HS-5 (cell line): ENCODE measurements at places on chromosomes 1 and 21.
A peak's percentile ranks its signal among the peaks of the same experiment; 100 is the strongest.

DNA sequence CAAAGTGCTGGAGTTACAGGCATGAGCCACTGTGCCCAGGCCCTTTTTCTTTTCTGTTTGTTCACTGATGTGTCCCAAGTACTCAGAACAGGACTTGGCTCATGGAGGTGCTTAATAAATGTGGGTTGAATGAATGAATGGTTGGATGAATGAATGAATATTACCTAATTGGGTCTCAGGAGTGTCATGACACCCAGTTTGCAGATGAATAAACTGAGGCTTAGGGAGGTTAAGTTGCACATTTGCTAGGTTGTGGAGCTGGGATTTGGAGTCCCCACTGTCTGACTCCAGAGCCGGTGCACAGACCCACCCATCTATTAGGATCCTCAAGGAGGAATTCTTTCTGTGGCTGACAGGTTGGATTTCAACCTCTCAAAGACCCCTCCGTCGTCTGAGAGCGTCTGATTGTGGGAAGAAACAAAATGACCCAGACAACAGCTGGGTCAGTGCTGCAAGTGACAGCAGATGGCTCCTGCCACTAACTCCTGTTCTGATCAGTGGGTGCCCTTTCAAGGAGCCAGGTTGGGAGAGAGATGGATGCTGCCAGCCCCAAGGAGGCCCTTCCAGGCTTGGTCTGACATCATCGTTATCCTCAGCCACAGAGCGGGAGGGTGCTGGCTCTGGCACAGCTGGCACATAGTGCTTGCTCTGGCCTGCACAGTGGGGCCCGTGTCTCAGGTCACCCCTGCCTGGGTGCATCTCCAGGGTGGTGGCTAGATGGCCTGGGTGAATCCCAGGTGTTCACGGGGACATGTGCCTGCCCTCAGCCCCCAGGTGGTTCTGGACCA, 24.2 kb downstream of the ARHGEF10L start:
- DNase-seq: no peak

- no peak for DNase-seq
Measured at GRCh38 chr1:201298396-201299381, 15.4 kb downstream of the PKP1 start.

GRCh38 chr1:172778456-172779455, 119.9 kb downstream of the FASLG start:
- no peak for DNase-seq

- no peak for DNase-seq
Measured at GRCh38 chr1:114336360-114336759, 174.6 kb downstream of the TRIM33 start.

DNA sequence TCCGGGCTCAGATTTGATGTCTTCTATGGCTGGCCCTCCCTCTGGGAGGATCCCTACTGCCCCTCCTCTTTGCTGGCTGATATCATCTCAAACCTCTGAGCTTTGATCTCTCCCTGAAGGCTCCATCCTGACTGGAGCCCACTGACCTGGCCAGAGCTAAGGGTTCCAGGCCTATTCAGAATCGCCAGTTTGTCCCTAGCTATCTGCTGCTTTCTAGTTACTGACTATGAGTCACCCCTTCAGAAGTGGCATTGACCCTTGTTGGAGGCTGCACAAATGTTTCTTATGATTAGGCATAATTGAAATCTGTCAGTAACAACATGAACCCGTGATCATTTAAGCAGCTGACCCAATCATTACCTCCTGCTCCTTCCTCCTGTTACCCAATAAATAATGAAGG, 87.1 kb downstream of the ABCA4 start:
- DNase-seq: no peak

- DNase-seq: no peak
Measured at GRCh38 chr1:1428174-1428573, 7.1 kb upstream of the ANKRD65 start.

DNA sequence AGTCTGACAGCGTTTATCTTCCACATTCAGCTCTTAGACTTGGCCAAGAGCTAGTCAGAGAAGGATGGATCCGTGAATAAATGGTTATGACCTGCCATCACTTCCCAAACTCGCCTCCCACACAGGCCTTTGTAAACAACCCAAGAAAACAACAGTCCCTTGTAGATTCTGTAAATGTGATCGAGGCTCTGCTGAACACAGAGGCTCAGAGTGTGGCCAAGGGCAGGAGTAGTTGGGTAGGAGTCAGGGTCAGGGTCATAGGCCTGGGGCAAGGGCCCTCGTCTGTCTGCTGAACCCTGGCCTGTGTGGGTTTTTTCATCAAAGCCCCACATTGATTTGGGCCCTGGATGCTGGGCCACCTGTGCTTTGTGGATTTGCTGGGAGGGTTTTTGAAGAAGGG, 32.7 kb downstream of the NCMAP start:
- DNase-seq: no peak

GRCh38 chr1:207799989-207800648, 48.3 kb downstream of the CD46 start:
- DNase-seq: no peak

DNA sequence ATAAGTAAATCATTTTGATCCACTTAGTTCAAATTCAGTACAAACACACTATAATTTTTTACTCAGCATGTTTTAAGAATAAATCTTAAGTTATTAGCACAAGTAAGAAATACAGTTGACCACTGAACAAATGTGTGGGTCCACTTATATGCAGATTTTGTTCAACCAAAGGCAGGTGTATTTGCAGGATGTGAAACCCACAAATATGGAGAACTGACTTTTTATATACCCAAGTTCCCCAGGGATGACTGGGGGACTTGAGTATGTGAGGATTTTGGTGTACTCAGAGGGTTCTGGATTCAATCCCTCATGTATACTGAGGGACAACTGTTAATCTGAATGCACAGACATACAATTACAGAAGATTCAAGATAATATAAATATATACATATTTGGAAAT, 25.7 kb upstream of the ERICH3 start:
- no peak for DNase-seq

- no peak for DNase-seq
Measured at GRCh38 chr1:18531503-18531845, 50.7 kb downstream of the KLHDC7A start.

GRCh38 chr1:212478467-212479025, 45.8 kb downstream of the NENF start:
- DNase-seq: no peak

- no peak for DNase-seq
Measured at GRCh38 chr1:222106377-222106776, 364.5 kb upstream of the DUSP10 start.

- no peak for DNase-seq
Measured at GRCh38 chr1:36520771-36521420, 38.2 kb upstream of the CSF3R start.

- no peak for DNase-seq
Measured at GRCh38 chr1:245754463-245754961, 599.7 kb downstream of the KIF26B start.

DNA sequence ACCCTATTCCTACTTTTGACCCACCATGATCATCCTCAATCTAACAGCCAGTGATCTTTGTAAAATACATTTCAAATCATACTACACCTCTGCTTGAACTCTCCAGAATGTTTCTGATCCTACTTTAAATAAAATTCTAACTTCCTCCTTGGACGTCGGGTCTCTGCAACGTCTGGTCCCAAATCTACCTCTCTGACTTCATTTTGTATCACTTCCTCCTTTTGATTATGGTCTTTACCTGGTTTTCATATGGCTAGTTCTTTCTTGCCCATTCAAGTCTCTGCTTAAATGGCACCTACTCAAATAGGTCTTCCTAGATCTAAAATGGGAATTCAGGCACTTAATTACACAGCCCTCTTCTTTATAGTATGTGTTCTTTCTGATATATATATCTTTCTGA, 18.2 kb downstream of the PLPPR4 start:
- DNase-seq: no peak

DNA sequence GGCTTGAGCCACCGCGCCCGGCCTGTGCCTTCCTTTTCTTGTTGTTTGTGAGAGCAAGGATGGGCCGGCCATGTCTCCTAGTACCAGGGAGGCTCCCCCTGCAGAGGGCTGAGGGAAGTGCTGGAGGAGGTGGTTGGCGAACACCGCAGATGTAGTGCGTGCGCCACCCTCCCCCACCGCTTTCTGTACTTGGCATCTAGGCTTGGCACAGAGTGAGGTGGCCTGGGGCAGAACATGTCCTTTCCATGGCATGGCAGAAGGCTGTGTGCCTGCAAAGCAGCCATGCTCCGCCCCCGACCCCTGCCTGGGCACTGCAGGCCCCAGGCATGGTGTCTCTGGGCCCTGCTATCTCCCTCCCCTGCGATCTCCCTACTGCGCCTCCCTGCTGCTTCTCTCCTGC, 30.7 kb downstream of the ALPL start:
- DNase-seq: no peak

DNA sequence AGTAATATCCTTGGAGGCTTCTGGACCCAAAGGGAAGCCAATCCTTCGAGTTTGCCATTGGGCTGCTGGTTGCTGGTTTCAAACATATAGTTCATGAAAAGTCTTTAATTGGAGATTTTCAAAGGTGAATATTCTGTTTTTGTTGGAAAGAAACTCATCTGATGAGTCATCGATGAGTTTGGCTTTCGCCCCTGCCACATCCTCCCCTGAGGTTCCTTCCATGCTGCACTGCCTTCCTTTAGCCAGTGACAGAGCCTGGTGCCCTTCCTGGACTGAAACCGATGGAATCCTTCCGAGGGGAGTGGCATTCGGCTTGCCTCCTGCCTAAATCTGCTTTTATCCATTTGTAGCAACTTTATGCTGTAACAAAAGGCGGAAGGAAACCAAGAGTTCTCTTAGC, 550.0 kb downstream of the KIF26B start:
- peak; percentile 26 for DNase-seq

GRCh38 chr21:37904856-37905255, 11.4 kb downstream of the KCNJ6 start:
- no peak for DNase-seq

GRCh38 chr1:53291574-53291973, 36.3 kb downstream of the LRP8 start:
- DNase-seq: no peak

DNA sequence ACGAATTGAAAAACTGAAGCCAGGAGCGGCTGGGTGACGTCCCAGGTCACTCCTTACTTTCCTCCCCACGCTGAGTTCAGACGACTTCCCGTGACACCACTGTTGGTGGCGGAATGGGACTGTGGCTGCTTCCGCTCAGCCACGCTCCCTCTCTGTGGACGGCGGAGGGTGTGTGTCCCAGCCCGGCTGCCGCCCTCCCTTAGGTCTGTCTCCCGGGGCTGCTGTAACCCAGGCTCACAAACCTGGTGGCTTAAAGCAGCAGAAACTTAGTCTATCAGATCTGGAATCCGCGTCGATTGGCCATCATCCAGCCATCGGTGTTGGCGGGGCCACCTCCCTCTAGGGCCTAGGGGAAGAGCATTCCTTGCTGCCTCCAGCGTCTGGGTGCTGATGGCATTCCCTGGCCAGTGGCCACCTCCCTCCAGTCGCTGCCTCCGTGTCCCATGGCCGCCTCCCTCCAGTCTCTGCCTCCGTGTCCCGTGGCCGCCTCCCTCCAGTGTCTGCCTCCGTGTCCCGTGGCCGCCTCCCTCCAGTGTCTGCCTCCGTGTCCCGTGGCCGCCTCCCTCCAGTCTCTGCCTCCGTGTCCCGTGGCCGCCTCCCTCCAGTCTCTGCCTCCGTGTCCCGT, 17.5 kb downstream of the TRPM2 start:
- DNase-seq: no peak

- DNase-seq: no peak
Measured at GRCh38 chr1:71343686-71344416, 263.0 kb upstream of the ZRANB2 start.

GRCh38 chr1:220698607-220699016, 8.4 kb downstream of the C1orf115 start:
- DNase-seq: no peak

DNA sequence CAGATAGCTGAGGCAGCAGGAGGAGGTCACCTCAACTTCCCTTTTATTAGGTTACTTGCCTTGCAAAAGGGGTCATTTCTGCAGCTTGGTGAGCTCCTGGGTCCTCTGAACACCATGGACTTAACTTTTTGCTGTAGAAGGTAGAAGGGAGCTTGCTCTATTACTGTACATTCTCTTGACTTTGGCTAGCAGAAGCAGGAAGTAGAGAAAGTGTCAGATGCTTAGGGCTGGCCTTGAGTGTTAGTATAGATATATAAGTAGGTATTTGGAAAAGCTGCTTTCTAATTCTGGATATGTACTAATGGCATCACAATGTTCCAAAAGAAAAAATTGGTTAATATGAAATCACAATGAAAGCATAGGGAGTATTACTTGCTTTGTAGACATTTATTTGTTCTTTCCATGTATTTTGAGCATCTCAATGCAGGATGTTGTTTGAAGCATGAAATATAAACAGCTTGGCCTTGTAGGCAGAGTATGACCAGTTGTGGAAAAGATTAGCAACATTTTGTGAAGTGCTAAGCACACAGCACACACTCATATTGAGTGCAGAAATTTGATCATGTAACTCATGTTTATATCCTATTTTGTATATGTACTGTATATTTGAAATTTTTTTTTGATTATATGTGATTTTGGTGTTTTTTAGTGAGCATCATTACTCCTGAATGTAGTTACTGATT, 108.8 kb downstream of the DYRK1A start:
- no peak for DNase-seq

DNA sequence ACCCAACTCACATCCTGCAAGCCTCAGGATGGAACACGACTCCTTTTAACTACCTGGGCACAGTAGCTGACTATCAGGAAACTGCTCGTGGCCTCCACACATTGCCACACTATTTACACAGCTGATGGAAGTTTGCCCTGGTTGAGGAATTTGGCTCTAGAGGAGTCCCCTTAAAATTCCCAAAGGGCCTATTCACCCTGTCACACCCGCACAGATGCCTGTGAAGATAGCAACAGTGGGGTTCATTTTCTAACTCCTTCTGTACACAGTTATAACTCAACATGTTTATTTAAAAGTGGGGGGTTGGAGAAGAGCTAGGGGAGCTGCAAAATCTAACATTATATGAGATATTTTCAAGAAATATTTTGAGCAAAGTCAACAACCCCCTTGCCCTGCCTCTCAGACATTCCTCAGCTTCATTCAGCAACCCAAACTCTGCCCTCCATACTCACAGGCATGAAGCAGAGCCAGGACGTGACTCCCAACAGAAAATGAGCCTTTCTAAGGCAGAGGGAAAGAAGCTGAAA, 35.8 kb upstream of the CCN1 start:
- DNase-seq: peak; percentile 34

- no peak for DNase-seq
Measured at GRCh38 chr21:25660233-25660632, 21.2 kb downstream of the JAM2 start.

DNA sequence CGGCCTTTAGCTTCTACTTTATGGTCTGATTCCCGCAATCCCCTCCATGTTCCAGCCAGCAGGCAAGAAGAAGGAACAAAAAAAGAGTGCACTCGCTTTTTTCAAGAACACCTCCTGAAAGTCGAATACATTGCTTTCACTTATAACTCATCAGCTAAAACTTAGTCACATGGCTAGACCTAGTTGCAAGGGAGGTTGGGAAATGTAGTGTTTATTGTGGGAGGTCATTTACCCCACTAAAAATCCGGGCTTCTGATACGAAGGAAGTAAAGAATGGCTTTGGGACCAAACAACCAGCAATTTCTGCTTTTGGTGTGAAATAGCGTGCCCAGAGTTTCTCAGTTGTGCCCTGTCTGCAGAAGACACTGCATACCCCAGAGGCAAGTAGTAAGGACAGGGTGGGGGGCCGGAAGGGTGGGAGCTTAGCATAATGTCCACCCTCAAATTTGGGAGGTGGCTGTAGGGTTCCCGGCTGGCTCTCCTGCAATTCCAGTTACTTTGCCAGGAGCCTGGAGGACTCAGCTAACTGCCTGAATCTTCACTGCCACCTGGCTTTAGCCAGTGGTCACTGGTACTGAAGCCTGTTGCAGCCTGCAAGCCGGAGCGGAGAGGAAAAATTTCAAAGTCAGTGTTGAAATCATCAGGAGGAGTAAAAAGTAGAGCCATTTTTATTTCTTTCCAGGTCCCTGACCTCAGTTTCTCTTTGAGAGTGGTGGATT, 57.7 kb upstream of the F3 start:
- no peak for DNase-seq

- no peak for DNase-seq
Measured at GRCh38 chr21:36386031-36386642, 945 bp downstream of the CHAF1B start.
